Stimulated activated CD4-positive, alpha-beta T cell treated with anti-CD3 and anti-CD28 coated beads, Interleukin-12 subunit alpha, Interleukin-12 subunit beta, amount 100 ng/mL, for 4 hours (primary cell): ENCODE measurements at places on chromosomes 3 and 15.

DNA sequence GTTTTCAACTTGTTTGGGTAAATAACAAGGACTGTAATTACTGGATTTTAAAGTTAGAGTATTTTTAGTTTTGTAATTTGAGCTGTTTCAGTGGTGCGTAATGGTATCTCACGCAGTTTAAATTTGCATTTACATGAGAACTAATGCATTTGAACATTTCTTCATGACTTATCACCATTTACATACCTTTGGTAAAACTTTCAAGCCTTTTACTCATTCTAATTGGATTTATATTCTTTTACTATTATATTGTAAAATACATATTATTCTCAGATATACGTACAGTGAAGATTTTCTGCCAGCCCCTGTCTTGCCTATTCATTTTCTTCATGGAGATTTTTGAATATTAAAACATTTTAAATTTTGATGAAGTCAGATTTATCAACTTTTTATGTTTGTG, 703.8 kb downstream of the MECOM start:
- no peak for DNase-seq

- no peak for DNase-seq
Measured at GRCh38 chr15:48569591-48570302, 75.8 kb downstream of the FBN1 start.

GRCh38 chr3:18288243-18288642, 136.9 kb downstream of the SATB1 start:
- no peak for DNase-seq

GRCh38 chr3:29639578-29640290, 358.9 kb downstream of the RBMS3 start:
- DNase-seq: no peak

- DNase-seq: no peak
Measured at GRCh38 chr3:104763007-104763406, 603.7 kb upstream of the ALCAM start.

GRCh38 chr3:70856414-70857162, 544.1 kb upstream of the MDFIC2 start:
- DNase-seq: no peak

GRCh38 chr3:116135457-116136085, 309.7 kb downstream of the LSAMP start:
- no peak for DNase-seq

- no peak for DNase-seq
Measured at GRCh38 chr3:134517791-134518190, 31.9 kb downstream of the CEP63 start.

GRCh38 chr3:67015702-67016484, 17.8 kb downstream of the KBTBD8 start:
- DNase-seq: no peak
